ENCODE measurements at places on chromosomes 16 and 17.

- DNase-seq, result peak; percentile 96
Observed at GRCh38 chr17:4845118-4845517, 12.0 kb downstream of the MINK1 start.

GRCh38 chr16:20175358-20175757 is 101.7 kb upstream of the GPR139 start:
- peak; percentile 50 for DNase-seq

- DNase-seq, result no peak
Observed at GRCh38 chr16:31229501-31229900, 12.6 kb upstream of the PYDC1 start.

DNA sequence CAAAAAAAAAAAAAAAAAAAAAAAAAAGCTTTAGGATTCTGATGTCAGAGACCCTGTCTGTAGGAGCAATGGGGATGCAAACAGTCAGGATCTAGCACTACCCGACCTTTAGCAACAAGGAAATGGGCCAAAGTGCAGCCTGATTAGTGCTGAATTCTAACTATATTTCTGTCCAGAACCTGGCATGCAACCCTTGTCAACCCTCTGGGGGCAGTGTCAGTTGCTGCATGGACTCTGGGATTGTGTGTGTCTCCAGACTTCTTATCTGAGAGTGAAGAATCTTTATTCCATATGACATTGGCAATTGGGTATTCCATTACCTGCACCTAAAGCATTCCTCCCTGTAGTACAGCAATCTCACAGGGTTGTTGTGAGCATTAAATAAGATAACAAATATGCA is 120.3 kb upstream of the CRHR1 start:
- no peak for DNase-seq

DNA sequence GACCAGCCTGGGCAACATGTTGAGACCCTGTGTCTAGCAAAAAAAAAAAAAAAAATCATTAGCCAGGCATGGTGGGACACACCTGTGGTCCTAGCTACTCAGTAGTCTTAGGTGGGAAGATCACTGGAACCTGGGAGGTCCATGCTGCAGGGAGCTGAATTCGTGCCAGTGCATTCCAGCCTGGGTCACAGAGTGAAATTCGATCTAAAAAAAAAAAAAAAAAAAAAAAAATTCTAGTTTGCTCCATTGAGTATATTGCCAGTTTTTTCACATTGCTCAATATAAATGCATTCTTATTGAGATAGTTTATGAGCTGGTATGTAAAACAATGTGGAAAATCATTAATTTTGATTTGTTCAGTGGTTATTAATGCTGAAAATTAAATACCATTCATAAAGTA is 52.0 kb downstream of the ABHD15 start:
- no peak for DNase-seq

DNA sequence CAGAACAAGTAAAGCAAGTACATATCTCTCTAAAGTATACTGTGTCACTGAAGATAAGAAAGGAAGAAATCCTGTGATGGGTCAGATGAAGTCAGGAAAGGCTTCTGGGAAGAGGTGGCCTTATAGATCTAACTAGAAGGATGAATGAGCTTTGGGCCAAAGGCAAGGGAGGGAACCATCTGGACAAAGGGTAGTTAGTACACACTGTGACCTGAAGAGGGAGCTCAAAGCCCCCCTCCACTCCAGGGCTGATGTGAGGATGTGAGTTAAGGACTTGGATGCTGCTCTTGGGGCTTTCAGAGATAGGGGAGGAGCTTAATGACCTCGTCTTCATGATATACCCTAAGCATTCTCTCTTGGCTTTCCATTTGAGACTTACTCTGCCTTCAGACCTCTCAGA is 185.3 kb upstream of the CACNG3 start:
- DNase-seq, result peak; percentile 57

GRCh38 chr16:86966777-86967176 is 350.4 kb downstream of the C16orf95 start:
- DNase-seq, result no peak

GRCh38 chr17:2935632-2936031 is 127.8 kb downstream of the OR1D5 start:
- peak; percentile 33 for DNase-seq

DNA sequence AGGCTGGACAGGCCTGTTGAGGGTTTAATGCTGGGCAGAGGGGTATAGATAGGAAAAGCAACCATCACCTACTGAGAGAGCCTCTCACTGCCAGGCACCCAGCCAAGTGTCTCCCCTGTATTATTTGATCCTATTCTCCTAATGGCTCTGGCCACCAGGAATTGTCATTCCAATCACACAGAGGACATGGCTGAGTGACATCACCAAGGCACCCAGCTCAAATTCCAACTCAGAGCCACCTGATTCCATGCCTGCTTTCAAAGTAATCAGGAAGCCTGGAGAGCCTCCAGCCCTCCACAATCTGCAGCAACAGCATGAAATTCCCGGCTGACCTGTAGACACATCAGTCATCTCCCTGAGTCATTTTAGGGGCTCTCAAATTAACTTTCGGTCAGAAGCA is 368.9 kb upstream of the C16orf82 start:
- no peak for DNase-seq

- DNase-seq, result no peak
Observed at GRCh38 chr16:8555400-8555799, 34.9 kb downstream of the TMEM114 start.

GRCh38 chr17:77602883-77603640 is 355.4 kb upstream of the TNRC6C start:
- no peak for DNase-seq

GRCh38 chr16:84883301-84883700 is 63.5 kb downstream of the CRISPLD2 start:
- DNase-seq, result no peak

- DNase-seq, result no peak
Observed at GRCh38 chr17:56902348-56902747, 11.5 kb downstream of the TRIM25 start.

- no peak for DNase-seq
Observed at GRCh38 chr17:55699181-55699860, 23.3 kb downstream of the TMEM100 start.

GRCh38 chr16:51431517-51432241 is 280.6 kb upstream of the SALL1 start:
- peak; percentile 92 for DNase-seq

GRCh38 chr17:71855010-71855409 is 265.8 kb upstream of the SOX9 start:
- DNase-seq, result no peak

- DNase-seq, result peak; percentile 99
Observed at GRCh38 chr17:41930009-41930832, at the start of gene ODAD4. TSS of gene ODAD4 (plus strand) at chr17:41930617. CDS start at chr17:41930724, 107 bp downstream.

DNA sequence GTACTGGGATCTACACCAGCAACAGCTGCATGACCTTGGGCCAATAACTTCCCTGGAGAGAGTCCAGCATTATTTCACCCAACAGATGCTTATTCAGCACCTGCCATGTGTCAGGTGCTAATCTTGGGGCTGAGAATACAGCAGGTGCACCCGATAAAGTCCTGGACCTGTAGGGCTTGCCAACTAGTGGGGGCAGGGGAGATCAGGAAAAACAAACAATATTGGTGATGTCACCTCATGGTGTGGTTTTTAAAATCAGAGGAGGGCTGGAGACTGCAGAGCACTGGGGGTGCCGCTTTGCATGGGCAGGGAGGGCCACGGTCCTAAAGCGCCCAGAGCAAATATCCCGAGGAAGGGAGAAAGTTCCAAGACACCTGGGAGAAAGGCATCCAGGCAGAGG is 218.8 kb downstream of the C16orf95 start:
- no peak for DNase-seq

DNA sequence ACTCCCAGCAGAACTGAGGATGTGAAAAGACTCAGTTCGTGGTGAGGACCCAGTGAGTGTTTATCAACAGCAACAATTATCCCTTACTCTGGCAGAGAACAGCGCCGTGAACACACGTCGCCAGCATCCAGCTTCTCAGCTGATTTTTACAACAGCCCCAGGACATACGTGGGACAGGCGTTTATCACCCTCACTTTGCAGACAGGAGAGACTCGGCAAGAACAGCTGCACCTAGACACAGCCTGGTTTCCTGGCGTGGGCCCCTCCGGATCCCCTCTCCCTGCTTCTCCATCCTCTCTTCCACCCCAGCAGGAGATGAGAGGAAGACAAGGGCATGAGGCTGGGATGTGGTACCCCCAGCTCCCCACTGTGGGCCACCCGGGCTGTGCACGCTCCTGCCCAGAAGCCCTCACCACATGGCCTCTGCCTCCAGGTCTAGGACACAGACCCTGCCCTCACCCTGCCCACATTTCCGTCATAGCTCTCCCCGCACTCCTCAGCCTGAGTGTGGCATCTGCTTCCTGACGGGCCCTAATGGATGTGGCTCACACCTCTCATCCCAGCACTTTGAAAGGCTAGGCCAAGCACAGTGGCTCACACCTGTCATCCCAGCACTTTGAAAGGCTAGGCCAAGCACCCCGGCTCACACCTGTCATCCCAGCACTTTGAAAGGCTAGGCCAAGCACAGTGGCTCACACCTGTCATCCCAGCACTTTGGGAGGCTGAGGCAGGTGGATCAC is 17.5 kb downstream of the ABR start:
- no peak for DNase-seq

GRCh38 chr16:12793120-12793864 is 10.4 kb downstream of the CPPED1 start:
- no peak for DNase-seq

DNA sequence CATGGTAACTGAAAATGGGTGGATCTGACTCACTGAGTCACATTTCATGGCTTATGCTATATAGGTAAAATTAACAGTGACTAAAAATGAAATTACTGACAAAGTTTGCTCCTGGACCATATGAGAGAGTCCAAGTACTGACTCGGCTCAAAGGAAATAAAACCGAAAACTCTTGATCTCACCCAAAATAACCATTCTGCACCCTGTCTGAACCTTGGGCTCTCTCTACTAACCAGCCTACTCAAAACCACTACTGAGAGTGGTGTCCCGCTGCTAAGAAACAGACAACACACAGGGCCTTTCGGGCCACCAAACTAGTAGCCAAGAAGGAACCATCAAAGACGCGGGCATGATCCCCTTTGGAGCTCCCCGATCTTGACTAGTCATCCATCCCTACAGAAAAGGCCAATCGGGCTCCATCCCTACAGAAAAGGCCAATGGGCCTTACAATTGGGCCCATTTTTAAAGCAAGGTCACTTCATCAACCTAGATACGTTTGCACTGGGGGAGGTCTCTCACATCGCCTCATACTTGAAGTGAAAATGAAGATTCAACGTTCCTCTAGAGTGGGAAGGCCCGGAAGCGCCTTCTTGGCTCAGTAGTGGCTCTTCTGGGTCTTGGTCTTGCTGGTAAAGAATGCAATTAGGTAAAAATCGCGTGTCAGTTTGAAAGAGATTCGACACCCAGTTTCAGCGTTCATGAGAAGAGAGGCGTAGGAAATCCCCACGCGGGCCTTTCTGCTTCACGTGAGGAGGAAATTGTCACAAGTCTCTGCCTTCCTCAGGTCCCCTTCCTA is 720 bp upstream of the ZPBP2 start:
- no peak for DNase-seq

GRCh38 chr17:10033959-10034358 is 128.9 kb upstream of the RCVRN start:
- peak; percentile 97 for DNase-seq
